ENCODE measurements at places on chromosomes 7 and 10. TPM values are rescaled to one million over a fixed set of nuclear protein-coding genes. Genes with fewer than 3 reads are reported as not detected.

Gene MBL2
- not detected for total RNA-seq

GRCh38 chr10:33330543-33331378 lies 3.7 kb downstream of the NRP1 start:
- H3K27ac ChIP-seq = no peak overlapping the region
- H3K4me1 ChIP-seq = peaks cover 26% of the 10 kb centered on the region
- DNase-seq = peak; percentile 84
- peaks cover 34% of the 10 kb centered on the region for H3K27me3 ChIP-seq
- H3K36me3 ChIP-seq = no peaks in the 10 kb centered on the region
- H3K4me3 ChIP-seq = no peak overlapping the region

- H3K4me3 ChIP-seq = no peak overlapping the region
- peaks cover 21% of the 10 kb centered on the region for H3K4me1 ChIP-seq
- no peak overlapping the region for H3K27ac ChIP-seq
- H3K36me3 ChIP-seq = no peaks in the 10 kb centered on the region
- H3K27me3 ChIP-seq = no peaks in the 10 kb centered on the region
- no peak for DNase-seq
Measured at GRCh38 chr10:88831709-88832108, 19.9 kb downstream of the ANKRD22 start.

GRCh38 chr10:117260084-117260483 lies 19.2 kb downstream of the SLC18A2 start:
- no peaks in the 10 kb centered on the region for H3K27me3 ChIP-seq
- H3K36me3 ChIP-seq = no peaks in the 10 kb centered on the region
- H3K27ac ChIP-seq = no peak overlapping the region
- no peaks in the 10 kb centered on the region for H3K4me1 ChIP-seq

- no peak overlapping the region for H3K27ac ChIP-seq
- H3K36me3 ChIP-seq = no peaks in the 10 kb centered on the region
- no peaks in the 10 kb centered on the region for H3K27me3 ChIP-seq
- H3K4me1 ChIP-seq = no peaks in the 10 kb centered on the region
Measured at GRCh38 chr10:130015075-130015695, 51.1 kb upstream of the EBF3 start.

DNA sequence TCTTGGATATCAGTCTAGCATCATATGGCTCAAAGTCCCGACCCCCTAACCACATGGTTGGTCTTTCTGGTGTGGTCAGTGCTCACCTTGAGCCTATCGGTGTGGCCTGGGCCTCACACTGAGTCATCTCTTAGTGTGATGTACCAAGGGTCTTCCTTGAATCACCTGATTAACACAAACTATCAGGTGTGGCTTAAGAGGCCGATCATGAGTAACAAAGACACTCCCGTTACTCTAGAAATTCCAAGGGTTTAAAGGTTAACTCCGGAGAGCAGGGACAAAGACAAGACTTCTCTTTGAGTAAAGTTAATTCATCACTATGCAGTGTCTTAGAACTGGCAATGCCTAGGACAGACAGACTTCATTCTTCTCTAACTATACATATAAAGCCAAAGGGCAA lies 52.3 kb upstream of the ARMC3 start:
- no peaks in the 10 kb centered on the region for H3K27me3 ChIP-seq
- no peaks in the 10 kb centered on the region for H3K4me1 ChIP-seq
- no peaks in the 10 kb centered on the region for H3K36me3 ChIP-seq

Gene STYXL1
- total RNA-seq = 8.4 TPM

All from CD4-positive, alpha-beta T cell (primary cell).